ENCODE measurements at places on chromosomes 6 and 20.

- no peak for DNase-seq
Observed at GRCh38 chr6:91608428-91608827, 1021.6 kb upstream of the MAP3K7 start.

DNA sequence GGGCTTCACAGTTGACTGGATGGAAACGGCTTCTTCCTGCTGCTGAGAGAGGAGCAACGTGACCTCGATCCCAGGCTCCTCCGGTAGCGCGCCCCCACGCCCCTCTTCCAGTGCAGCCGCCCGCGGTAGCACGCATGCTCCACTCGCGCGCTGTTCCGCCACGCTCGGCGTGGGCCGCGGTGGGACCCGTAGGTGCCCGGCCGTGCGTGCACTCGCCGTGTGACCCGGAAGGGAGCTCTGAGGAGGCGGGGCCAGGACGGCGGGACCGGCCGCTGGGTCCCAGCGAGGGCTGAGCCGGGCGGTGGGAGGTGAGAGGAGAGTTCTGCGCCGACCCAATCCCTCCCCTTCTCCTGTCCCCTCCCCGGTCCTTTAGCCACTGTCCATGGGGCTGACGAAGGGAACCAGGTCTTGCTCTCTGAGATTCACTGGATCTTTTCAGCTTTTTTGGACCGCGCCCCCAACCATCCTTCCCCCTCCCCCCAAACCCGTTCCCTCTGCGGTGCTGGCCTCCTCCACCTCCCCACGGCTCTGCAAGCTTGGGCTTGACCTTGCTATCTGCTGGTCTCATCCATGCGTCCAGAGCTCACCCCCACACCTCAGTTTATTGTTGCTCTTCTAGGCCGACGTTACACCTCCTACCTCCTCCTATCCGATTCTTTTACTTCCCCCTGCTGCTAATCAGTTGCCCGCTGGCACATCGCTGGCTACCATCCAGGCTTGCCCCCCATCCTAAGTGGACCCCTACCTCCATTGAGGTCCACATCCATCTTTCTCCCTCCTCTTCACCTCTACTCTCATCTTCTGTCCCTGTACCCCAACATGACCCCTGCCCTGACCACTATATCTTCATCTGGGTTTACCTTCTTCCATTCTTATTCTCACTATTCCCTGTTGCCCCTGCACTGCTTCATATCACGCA is at the start of gene CUL9:
Gene CUL9 (plus strand): TSS at position 255 of the 919 bp plus-strand sequence. CDS start 2,115 bp downstream, outside the sequence.
- no peak for DNase-seq

GRCh38 chr20:50427719-50428083 is 82.5 kb upstream of the PTPN1 start:
- no peak for DNase-seq

- DNase-seq, result no peak
Observed at GRCh38 chr6:6870921-6871320, 236.8 kb upstream of the RREB1 start.

DNA sequence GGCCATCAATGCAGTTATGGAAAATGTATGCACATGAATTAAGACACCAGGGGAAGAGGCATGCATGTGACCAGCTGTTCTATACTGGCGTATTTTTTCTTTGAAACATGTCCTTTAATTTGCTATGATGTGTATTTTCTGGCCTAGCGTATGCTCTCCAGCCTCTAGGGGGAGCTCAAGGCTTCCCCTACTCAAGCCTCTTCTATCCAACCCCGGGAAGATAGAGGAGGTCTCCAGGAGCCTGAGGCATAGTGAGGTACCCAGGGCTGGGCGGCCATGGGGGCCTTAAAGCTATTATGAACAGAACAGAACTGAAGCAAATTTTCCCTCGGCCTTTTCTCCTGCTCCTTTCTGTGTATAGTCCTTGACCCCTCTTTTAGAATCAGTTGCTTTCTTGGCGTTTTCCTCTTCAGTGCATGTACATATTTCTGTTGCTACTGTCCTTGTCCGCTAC is 528.9 kb downstream of the MAFB start:
- no peak for DNase-seq

GRCh38 chr6:14422917-14423316 is 305.3 kb downstream of the CD83 start:
- DNase-seq, result no peak

Data from vagina (tissue), 2 donors.